ENCODE measurements at places on chromosomes 5 and 9. TPM values are rescaled to one million over a fixed set of nuclear protein-coding genes. Genes with fewer than 3 reads are reported as not detected.

KCNV2 gene
- total RNA-seq, result not detected

NIM1K gene
- 0.74 TPM for total RNA-seq

FOXI1 gene
- total RNA-seq, result not detected

SAXO1 gene
- 0.38 TPM for total RNA-seq

PCDHB13 gene
- not detected for total RNA-seq

IL9 gene
- not detected for total RNA-seq

GDNF gene
- total RNA-seq, result not detected

SPATA6L gene
- total RNA-seq, result 5.2 TPM

ACOT12 gene
- not detected for total RNA-seq

PCDHGB7 gene
- total RNA-seq, result 0.25 TPM

GADD45G gene
- 3.7 TPM for total RNA-seq

FAT2 gene
- not detected for total RNA-seq

TNC gene
- total RNA-seq, result not detected

MARCHF3 gene
- total RNA-seq, result 12.3 TPM

DNA sequence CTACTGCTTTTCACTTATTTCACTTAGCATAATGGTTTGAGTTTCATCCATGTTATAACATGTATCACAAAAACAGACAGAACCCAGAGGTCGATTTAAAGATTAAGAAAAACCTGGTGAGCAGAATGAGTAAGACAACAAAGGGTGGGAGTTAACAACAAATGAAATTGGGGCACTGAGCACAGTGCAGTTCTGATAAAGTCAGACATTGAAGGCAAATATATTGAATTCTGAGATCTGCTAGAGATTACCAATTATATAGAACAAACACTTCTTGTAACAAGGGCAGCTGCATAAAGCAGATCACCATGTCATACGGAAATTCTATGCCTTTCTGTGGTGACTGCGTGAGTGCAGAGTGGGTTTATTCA, 517.3 kb upstream of the RORB start:
- no peak for DNase-seq

GRCh38 chr5:94778732-94779131, 160.3 kb downstream of the SLF1 start:
- no peak for DNase-seq

- DNase-seq, result no peak
Observed at GRCh38 chr9:37923118-37923795, 19.3 kb upstream of the SLC25A51 start.

- DNase-seq, result no peak
Observed at GRCh38 chr9:125580701-125581286, 126.2 kb downstream of the MAPKAP1 start.

DNA sequence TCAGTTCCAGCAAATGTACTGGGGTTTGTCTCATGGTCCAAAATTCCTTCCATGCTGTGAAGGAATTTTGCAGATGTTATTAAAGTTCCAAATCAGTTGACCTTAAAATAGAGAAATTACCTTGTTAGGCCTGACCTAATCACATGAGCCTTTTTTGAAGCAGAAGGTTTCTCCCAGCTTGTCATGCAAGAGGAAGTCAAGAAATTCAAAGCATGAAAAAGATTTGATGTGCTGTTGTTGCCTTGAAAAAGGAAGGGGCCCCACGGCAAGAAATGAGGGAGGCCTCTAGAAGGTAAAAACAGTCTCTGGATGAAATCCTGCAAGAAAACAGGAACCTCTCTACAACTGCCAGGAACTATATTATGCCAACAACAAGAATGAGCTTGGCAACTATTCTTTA, 24.2 kb upstream of the HAPLN1 start:
- no peak for DNase-seq

DNA sequence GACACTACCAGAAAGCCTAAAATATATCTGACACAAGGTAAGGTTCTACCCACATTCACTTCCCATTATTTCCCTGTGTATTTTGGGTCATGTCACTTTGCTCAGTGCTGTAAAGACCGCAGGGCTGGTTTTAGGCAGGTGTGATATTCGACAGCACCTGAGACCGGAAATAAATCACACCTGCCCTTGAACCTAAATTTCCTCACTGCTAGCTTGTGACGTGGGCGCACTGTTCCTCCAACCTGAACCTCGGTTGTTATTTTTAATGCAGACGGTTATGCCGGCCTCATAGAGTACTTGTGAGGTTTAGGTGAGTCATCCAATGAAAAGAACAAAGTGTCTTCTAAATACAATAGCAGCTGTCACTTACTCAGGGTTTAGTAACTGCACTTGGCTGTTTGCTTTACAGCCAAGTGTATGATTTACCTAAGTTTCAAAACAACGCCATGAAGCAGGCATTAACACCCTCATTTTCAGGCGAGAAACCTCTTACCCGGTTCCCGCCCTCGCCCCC, 20.7 kb upstream of the ZNF782 start:
- no peak for DNase-seq

DNA sequence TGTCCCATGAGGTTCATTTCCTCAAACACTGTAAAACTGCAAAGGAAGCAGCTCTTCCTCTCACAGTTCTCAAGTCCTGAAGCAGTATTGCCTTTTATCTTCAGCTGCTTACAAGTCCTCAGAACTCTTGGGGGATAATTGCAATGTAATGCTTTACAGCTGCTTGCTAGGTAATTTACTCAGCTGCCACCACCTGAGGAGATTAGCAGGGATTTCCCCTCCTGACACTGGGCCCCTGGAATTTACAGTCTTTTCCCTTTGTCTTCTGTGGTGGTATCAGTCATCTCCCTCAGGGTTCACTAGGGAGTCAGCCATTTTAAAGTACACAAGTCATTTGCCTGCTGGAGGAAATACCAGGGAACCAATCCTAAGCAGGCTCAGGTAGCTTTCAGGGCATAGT, 754.3 kb upstream of the GRAMD2B start:
- DNase-seq, result no peak

DNA sequence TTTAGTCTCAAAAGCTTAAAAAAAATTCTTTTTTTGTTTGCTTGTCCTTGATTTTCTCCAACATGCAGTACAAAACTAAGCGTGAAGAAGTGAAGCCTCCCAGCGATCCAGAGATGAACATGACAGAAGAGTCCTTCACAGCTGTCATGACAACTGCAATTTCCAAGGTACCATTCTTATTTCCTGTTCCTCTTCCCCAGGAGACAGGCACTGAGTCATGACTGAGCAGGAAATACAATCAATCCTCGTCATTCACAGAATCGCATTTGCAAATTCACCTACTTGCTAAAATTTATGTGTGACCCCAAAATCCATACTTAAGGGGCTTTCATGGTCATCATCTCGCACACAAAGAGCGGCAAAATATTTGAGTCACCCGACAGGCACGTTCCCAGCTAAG, 77.3 kb downstream of the SLC1A1 start:
- DNase-seq, result no peak

GRCh38 chr9:18861609-18862544, 171.1 kb downstream of the SAXO1 start:
- DNase-seq, result no peak
